Glomerular endothelial cell (primary cell): ENCODE measurements at places on chromosomes 2 and 18.

DNA sequence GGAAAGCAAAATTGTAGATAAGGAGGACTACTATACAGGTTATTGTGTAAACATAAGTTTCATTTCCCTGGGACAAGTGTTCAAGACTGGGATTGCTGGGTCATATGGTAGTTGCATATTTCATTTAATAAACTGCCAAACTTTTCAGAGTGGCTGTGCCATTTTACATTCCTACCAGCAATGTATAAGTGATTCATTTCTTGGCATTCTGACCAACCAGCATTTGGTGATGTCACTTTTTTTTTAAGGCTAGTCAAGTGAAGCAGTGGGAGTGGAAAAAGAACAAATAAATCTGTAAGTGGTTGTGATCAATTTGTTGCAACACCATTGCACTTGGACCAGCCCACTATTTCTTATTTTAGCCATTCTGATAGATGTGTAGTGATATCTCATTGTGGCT is 5.2 kb upstream of the CHCHD5 start:
- DNase-seq, result no peak

DNA sequence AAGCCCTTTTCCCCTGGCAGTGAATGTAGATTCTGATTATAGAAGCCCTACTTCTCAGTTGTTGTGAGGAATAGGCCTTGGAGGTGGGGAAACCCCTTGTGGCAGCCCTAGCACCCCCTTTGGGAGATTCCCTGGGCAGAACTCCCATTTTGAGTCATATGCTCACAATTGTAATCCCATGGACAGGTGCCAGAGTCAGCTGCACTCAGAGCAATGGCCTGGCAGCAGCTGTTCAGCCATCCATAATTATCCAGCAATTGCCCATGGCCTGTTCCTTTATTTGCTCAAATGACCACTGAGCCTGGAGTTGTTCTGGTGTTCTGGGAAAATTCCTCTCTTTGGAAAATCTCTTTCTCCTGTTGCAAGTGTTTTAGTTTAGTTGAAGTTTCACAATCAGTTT is 71.7 kb downstream of the PTRHD1 start:
- DNase-seq, result no peak

DNA sequence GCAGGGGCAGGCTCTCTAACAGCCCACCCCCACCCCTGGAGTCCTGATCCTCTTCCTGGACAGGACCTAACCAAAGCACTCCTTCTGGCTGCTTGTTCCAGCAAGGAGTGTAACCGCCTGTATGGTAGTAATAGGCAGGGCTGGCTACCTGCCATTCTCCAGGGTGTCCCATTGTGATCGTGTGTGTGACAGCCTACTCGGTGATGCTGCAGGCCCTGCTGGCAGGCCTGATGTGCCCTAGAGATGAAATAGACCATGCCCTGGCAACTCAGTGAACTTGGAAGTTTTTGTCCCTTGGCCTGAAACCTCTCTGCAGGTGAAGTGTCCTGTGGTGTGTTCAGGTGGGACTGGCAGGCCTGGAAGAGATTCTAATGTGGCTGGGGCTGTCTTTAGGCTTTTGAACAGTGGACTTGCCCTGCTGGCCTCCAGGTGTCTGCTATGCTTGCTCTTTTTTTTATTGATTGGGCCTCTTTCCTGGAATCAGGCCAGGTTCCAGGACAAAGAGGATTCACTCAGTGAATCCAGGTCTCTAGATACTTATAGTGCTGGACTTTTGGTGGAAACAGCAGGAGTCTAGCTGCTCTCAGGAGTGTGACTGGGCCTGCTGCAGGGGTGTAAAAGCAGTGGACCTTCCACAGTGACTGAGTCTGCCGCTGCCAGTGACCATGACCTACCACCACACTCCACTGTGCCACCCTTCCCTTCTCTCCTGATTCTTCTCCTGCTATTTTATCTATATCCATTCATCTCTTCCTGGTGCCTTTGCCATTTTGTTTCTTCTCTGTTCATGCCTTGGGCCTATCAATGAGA is 132.1 kb downstream of the CTIF start:
- no peak for DNase-seq

- DNase-seq, result no peak
Measured at GRCh38 chr2:232573771-232574435, 23.4 kb downstream of the EIF4E2 start.
